ENCODE measurements at places on chromosomes 13 and 19.

DNA sequence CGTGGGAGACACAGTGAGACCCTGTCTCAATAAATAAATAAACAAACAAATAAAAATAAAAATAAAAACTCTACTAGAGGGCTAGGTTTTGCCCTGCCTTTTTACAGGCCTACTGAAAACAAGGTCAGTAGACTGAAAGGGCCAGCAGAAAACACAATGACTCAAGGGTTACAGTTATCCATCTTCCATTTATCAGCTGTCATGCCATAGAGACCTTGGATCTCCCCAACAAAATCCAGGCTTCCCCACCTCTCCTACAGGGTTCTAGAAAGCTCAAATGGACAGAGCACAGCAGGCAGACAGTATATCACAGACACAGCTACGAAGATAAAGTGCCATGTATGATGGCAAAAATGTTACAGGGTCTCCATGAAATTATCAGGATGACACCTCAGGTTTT, 54.4 kb downstream of the FOXO1 start:
- ATAC-seq: no peak

DNA sequence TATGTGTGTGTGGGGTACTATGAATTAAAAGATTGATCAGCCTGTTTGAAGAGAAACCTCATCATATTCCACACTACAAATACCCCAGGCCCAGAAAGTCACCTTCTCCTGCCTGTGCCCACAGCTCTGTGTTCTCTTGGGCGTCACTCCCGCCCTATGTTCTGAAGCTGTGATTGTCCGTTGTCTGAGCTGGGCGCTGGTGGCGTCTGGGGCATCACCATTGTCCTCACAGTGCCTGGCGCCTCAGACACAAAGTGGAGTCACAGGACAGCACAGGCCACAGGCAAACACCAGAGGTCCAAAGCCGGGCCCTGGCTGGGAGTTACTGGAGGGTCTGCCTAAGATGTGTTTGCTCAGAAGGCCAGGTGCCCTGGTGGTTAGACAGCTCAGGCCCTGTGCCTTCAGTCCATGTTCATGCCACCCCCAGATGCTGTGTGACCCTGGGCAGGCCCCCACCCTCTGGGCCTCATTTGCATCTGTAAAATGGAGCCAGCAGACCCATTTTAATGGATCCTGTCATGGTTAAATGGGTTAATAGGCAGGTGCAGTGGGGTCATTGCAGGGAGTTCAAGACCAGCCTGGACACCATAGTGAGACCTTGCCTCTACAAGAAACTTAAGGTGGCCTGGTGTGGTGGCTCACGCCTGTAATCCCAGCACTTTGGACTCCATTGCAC, 34.5 kb downstream of the DNM2 start:
- no peak for ATAC-seq

DNA sequence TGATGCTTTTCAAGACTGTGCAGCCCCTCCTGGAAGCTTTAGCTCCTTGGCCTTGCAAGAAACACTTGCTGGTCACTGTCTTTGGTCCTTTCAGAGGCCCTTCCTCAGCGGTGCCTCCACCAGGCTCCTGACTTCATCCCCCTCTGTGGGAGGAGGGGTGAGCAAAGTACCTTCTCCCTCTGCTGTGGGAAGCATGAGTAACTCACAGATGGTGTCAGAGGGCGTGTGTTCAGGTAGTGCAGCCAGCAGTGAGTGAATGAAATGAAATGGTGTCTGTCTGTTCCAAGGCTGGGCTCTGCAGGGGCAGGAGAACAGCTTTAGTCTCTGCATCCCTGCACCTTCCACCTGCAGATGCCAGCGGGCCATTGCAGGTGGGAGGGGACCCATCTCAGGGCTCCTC, 102.9 kb downstream of the SHISA2 start:
- no peak for ATAC-seq

DNA sequence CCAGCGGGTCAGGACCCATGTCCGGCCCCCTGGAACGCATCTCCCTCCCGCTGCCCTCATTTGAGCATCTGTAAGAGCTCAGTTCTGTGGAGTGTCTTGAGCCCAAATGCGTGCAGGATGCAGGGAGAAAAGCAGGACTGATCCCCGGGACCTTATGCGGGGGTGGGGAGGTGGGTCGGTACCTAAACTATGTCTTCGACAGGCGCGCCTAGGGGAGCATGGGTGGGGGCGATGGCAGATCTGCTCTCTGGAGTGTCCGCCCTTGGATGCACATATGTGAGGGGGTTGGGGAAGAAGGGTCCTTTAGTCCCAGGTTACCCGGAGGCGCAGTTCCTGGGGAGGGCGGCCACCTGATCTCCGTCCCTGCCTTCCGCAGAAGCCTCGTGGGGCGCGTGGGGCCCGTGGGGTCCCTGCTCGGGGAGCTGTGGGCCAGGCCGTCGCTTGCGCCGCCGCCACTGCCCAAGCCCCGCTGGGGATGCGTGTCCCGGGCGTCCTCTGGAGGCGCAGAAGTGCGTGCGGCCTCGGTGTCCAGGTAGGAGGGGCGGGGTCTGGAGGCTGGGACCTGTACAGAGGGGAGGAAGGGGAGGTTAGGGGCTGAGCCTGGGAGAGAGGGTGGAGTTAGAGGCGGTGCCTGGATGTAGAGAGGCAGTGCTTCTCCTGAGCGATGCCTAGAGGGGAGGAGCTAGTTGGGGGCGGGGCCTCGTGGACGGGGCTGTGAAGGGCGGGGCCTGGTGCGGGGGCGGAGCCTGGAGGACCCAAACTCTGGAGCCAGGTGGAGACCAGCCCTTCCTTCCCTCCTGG, 2.9 kb downstream of the CILP2 start:
- ATAC-seq: peak; percentile 89

DNA sequence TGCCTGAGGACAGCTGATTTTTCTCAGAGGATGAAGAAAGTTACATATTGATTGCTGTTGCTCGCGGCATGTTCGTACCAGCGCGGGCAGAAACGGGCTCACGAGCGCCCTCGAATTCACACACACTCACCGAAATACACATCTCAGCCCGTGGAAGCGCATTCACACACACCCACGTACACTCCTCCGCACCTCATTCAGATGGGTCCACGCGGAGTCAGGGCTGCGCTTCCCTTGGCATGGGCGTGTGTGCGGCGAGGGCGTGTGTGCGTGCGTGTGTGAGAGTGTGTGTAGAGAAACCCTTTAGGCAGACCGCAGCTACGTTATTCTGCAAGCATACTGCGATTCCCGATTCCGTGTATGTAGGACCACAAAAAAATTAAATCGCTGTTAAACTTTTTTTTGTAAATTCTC, 2.1 kb upstream of the PCDH17 start:
- ATAC-seq: no peak
